ENCODE measurements at places on chromosomes 5 and 9.

DNA sequence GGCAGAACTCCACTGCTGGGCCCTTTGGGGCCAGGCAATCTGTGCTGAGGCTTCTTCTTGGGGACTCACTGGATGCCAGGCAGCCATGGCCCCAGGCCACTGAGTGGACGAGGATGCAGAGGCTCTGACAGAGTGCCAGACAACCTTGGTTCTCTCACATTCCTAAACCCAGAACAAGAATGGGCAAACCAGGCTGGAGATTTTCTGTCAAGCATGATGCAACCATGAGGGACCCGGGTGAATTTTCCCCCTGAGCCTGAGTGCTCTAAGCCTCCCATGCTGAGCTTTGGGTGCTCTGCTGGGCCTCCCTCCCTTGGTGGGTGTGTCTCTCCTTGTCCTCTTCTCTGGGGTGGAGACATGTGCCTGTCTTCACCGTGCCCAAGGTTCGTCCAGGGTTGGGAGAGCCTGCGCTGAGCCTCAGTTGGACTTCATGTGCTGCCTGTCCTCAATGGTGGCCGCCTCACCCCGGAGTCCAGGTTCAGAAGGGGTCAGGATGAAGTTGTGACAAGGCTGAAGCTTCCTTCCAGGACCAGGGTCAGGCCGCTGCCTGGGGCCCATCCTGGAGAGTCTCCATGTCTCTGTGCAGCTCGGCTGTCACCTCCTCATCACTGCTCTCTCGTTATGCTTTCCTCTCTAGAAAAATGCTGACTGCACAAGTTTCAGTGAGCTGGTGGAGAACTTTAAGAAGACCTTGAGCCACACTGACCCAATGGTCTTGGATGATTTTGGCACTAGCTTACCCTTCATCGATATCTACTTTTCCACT is 24.1 kb downstream of the PITX1 start:
- DNase-seq = no peak

GRCh38 chr5:67141644-67142043 is 55.0 kb downstream of the CD180 start:
- DNase-seq = no peak

DNA sequence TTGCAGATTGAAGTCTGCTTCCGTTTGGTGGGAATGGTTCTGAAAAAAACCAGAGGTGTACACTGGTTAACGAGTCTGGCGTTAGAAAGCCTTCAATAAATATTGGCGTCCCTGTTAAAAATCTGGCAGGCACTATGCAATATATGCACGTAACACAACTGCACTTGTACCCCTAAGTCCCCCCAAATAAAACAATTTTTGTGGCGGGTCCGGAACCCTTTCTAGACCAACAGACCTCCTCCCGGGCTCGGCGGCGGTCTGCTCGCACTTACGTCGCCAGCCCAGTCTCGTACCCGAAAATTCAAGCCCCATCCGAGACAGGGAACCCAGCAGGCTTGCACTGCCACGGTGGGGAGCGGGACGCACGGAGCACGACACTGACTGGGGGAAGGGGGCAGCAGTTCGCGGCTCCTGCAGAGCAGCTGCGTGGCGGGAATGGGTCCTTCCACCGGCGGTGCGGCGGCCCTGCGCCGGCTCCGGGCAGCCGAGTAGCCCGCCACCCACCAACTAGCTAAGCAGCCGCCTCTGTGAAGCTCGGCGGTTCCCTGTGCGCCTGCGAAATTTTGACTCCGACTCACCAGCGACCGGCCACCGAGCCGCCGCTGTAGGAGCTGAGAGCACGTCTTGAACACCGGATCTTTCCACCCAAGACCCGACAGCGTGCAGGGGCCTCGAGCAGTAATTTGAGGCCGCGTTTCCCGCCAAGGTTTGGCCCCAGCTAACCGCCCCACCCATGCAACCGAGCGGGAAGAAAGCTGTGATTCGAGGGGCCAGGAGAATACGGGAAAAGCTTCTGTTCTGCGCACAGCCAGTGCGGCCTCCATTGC is 3.9 kb downstream of the MCIDAS start:
- DNase-seq = no peak

- peak; percentile 36 for DNase-seq
These were observed 85.7 kb downstream of the GRAMD2B start for GRCh38 chr5:126508962-126509279.

GRCh38 chr9:85056203-85056572 is 386.7 kb downstream of the NTRK2 start:
- no peak for DNase-seq

DNA sequence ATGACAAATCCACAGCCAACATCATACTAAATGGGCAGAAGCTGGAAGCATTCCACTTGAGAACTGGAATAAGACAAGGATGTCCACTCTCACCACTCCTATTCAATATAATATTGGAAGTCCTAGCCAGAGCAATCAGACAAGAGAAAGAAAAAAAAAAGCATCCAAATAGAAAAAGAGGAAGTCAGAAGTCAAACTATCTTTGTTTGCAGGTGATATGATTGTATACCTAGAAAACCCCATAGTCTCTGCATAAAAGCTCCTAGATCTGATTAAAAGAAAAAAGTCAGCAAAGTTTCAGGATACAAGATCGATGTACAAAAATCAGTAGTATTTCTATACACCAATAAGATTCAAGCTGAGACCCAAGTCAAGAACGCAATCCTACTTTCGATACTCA is 66.1 kb downstream of the OSMR start:
- no peak for DNase-seq
